ENCODE measurements at places on chromosomes 1 and 21.

- DNase-seq = peak; percentile 66
These were observed 379.4 kb upstream of the RUNX1 start for GRCh38 chr21:35428489-35428888.

GRCh38 chr1:83516369-83516768 lies 482.6 kb downstream of the TTLL7 start:
- no peak for DNase-seq

DNA sequence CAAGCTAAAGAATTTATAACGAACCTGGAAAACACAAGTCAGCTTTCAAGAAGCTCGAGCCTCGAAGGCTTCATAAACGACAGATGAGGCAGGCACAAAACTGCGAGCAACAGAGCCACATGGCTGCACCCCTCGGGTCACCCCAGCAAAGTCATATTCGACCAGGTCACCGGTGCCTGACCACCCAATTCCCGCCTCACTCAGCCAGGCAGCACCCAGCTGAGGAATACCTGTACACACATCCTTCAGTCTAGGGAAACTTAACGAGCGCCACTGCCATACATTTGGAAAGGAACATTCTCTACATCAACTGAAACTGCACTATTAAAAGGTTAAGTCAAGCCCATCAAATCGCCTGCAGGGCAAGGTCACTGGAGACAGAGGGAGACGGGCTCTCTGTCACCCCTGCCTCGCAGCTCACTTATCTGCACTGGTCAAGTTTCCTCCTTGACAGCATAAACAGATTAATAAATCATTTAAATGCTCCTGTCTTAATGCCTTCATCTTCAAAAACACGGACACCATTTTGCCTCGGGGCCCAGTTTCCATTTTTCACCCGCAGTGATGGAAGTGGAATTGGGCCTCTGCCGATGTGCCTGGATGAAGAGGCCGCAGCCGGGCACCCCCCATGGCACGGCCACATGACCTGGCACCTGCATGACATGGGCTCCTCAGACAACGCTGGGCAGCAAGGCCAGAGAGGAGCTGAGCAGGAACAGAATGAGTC lies 20.6 kb downstream of the NPHP4 start:
- DNase-seq = no peak

DNA sequence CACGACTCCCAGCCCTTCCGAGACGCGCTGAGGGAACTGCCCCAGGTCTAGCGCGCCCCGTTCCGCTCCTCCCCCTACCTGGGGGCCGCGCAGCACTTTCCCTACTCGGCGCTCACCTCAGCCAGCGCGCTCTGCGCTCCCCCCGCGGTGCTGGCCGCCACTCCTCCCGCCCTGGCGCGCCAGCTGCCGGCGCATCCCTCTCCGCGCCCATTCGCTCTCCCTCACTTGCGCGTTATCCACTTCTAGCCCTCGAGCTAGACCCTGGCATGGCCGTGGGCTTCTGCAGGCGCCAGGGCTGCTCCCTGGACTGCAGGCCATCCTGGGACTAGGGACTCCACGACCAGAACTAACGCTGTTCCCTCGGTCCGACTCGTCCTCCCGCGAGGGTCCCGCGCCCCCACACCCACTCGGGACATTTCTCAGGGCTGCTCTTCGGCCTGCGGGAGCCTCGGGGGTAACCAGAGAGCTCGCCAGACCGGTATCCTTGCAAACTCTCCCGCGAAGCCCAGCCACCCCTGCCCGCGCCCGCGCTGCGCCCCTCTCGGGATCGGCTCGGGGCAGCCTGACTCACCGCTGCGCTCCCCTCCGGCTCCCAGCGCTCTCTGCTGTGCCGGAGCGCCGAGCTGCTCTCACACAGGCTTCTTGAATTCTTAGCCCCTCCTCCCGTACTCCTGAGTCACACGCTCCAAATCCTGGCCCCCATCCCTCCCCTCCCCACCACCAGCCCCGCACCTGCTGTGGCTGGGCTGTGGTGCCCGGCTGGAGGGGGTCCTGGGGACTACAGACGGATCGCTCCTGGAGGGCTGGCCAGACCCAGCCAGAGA lies at the start of gene NGF:
Gene NGF, minus strand, starts transcription at position 617 of the 824 bp plus-strand sequence. CDS start 51,454 bp downstream, outside the sequence.
- DNase-seq = peak; percentile 56

GRCh38 chr21:43858806-43859648 lies 6.0 kb upstream of the AGPAT3 start:
- DNase-seq = no peak

DNA sequence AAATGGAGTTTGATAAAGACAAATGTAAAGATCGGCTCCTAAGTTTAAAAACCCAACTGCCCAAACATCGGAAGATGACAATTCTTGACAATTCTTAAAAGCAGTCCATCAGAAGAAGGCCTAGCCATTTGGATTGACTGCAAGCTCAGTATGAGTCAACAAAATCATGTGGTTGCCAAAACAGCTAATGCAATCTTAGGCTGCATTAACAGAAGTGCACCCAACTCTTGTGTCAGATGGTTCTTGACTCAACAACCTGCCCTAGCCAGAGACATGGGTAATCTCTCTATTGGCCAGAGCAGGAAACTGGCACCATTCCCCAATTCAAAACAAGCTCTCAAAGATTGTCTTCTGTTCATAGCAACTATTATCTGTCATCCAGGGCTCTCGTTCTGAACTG lies 9.9 kb upstream of the NCF2 start:
- DNase-seq = peak; percentile 89

DNA sequence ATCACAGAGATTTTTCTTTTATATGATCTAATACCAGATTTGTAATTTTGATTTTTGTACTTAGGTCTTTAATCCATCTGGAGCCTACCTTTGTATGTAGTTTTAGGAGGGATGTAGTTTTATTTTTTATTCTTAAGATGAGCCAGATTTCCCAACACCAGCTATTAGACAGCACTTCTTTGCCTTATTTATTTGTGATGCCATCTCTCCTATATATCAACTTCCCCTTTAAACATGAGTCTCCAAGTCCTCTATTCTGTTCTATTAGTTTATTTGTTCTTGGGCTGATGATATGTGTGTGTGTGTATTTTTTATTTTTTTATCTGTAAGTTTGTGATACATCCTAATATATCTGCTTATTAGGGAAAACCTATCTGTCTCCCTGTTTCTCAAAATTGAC lies 94.2 kb downstream of the PHTF1 start:
- no peak for DNase-seq

- no peak for DNase-seq
These were observed 1.0 kb downstream of the NPR1 start for GRCh38 chr1:153679337-153680119.

GRCh38 chr1:82116105-82116504 lies 315.4 kb downstream of the ADGRL2 start:
- no peak for DNase-seq

DNA sequence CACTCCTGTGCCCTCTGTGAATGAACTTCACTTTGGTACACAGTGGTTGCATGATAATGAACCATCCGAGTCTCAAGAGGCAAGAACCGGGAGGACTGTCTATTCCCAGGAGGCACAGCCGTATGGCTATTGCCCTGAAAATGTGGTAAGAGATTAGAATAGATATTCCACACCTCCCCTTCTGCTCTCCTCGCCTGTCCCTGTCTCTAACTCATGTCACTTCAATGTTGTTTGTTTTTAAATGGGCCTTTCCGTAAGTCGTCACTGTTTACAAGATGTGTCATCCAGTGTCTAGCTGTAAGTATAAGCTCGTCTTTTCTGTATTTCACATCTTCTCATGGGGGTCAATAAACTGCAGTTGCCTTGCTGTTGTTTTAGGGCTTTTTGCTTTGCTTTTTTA lies 122.2 kb downstream of the PATJ start:
- no peak for DNase-seq

DNA sequence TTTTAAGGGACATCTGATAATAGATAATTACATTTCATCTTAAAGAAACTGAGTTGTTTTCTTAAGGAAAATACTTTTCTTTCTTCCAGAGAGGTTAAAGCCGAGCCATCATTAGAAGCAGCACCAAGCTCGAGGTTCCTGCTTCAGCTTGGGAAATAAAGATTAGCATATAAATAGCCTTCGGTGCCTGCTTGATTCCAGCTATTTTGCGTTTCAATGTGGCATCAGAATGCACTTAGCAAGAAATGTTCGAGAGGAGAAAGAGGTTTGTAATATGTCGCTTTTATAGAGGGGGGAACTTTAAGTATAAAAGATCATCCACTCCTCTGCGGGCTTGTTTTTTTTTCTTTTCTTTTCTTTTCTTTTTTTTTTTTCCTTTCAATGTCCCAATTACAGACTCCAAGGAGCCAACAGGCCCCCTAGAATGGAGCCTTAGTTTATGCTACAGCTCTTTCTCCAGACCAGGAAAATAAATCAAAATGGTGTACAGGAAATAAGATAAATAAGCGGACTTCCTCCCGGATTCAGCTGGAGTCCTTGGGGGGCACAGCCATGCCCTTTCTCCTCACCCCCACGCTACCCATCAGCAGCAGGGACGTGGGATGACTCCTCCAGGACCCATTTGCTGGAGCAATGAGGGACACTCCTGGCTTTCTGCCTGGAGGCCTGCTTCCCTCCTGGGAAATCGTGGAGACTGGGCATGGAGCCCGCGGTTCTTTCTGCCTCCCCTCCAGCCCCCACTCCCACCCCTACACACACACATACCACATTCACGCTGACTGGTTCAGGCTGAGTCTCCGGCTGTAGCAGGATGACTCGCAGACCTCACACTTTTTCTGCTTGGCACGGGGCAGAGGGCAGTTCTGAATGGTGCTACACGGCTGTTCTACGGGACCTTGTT lies 131.6 kb downstream of the RRAGC start:
- DNase-seq = peak; percentile 65

- no peak for DNase-seq
These were observed 44.8 kb downstream of the PRDM15 start for GRCh38 chr21:41834252-41834925.

DNA sequence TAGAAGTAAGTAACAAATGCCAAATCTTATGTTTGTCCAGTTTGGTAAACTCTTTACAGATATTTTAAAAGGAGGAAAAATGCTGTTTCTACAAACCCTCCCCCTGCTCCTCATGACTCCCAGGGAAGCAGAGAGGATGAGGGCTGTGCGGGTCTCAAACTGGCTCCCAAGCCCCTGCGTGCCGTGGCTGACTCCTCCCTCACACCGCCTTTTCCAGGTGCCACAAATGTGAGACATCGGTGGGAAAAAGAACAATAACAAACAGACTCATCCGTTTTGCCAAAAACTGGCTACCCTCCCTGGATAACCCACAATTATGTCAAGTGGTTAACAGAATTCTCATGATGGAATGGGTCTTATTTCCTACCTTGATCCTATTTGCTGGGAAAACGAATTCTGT lies 594.6 kb downstream of the PTPRU start:
- DNase-seq = no peak

GRCh38 chr1:224168859-224169380 lies 14.1 kb upstream of the DEGS1 start:
- peak; percentile 88 for DNase-seq

DNA sequence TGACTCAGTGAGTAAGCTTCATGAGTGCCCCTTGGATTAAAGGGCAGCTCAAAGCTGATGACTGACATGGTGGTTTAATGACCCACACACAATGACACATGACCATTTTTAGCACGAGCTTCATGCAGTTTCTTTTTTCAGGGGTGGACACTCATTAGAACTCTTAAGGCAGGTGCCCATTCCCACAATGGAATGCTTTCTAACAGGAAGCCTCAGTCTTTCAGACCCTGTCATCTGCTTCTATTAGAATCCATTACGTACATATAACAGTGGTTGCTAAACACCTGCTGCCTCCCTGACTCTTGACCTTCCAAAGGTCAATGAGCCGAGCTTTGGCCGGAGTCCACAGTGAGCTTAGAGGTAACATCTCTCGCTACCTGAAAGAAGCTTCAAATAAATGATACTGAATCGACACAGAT lies 27.4 kb downstream of the AKNAD1 start:
- no peak for DNase-seq

GRCh38 chr1:39061951-39062350 lies 35.8 kb downstream of the NDUFS5 start:
- DNase-seq = peak; percentile 74

DNA sequence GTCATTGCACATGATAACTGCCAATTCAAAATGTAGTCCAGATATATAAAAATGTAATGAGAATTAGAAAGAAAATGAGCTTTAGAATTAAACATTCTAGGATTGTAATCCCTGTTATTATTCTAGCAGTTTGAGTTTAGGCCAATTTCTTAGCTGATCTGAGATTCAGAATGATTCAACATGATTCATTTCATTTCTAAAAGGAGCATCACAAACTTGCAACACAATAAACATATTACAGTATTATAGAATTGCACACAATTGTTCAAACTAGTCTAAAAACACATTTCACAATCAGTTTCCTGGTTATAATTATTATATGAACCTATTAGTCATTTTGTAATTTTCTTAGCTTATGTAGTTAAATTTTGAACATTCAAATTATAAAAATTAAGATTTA lies 43.3 kb upstream of the TSHB start:
- no peak for DNase-seq

DNA sequence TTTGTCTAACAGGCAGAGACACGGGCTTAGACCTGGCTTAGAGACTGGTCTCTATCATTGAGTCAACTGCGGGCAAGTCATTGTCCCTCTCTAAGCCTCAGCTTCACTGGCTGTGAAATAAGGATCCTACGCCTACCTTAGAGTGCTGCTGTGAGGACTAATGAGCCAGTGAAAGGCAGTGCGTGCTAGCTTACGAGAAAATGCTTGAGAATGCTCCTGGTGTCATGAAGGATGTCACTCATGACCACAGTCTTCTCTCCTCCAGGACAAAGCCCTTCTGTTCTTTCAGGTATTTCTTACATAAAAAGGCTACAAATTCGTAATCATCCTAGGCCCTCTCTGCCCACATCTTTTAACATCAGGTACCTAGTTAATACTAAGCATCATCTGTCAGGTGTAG lies 16.5 kb upstream of the A3GALT2 start:
- DNase-seq = peak; percentile 24

DNA sequence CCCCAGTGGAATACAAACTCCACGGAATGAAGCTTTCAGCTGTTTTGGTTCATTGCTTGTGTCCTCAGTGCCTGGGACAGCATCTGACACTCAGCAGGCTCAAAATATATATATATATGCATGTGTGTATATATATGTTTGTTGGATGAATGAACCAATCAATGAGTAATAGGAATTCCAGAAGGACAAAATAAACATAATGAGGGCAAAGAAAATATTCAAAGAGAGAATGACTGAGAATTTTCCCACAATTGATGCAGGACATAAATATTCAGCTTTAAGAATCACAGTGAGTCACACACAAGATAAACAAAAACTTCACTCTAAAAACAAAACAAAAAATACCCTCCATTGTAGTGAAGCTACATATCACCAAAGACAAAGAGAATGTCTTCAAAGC lies 64.0 kb downstream of the CHD5 start:
- DNase-seq = peak; percentile 19

Measured in choroid plexus epithelial cell (primary cell).